ENCODE measurements at places on chromosomes 3 and 15.

- peak; percentile 94 for DNase-seq
Observed at GRCh38 chr3:187739561-187740332, 5.5 kb downstream of the BCL6 start.

DNA sequence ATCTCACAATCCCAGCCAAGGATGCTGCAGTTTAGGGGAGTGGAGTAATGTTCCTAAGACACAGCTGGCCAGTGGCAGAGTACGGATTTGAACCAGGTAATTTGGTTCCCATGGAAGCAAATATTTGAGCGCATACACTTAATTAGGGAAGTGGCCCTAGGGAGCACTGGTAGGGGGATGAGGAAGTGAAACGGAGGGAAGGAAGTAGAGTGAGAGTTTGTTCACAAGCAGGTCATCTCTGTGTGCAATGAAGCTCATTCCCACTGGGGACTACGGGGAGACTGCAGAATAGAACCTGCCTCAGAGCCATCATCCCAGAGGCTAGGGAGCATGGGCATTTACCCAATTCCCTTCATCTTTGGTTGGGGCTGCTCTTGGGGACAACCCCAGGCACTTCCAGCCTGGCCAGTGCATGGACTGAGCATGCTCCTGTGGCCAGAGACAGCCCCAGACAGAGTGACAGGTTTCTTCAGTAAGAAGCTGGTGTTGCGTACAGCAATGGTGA is 317.2 kb upstream of the PROK2 start:
- no peak for DNase-seq

- no peak for DNase-seq
Observed at GRCh38 chr3:17238023-17238422, 353.3 kb downstream of the PLCL2 start.

GRCh38 chr3:171881251-171881650 is 38.1 kb downstream of the TMEM212 start:
- no peak for DNase-seq

DNA sequence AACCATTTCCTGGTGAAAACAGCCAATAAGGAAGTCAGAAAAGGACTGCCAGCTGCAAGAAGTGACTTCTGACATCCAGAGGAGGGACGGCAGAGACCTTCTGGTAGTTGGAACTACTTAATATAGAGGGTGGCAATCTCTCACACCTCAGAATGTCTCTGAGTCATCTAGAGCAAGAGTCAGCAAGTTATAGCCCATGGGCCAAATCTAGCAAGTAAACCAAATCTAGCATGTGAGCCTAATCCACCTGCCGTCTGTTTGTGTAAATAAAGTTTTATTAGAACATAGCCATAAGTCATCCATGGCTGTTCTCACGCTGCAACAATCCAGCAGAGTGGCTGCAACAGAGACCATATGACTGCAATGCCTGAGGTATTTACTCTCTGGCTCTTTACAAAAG is 160.5 kb upstream of the NR2E3 start:
- DNase-seq, result no peak

GRCh38 chr3:136366289-136366688 is 116.1 kb downstream of the PCCB start:
- no peak for DNase-seq

DNA sequence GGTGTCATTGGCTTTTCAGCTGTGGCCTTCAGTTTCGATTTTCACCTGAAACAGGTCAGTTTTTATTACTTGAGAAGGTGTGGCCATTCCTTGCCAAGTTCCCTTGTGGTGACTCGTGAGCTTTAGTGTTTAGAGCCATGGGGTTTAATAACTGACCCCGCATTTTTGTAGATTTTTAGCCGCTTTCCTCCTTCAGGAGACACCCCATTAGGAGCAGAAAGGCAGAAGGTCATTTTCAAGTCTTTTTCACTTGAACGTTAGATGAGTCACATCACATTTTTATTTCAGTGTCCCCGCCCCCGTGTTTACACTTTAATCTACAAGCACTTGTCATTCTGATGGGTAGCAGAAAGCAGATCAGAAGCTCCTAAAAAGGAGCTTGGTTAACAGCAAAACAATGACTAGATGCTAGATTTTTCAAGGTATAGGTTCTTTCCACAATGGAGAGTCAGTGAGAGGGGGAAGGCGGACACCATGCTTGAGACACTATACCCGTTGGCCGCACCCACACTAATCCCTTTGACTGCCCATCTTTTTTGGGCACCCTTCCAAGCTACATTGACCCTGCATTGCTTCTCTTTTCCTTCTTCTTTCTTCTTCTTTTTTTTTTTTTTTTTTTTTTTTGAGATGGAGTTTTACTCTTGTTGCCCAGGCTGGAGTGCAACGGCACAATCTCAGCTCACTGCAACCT is 132.7 kb downstream of the GHSR start:
- DNase-seq, result no peak

GRCh38 chr15:55031727-55032126 is 165.0 kb downstream of the RSL24D1 start:
- peak; percentile 10 for DNase-seq

DNA sequence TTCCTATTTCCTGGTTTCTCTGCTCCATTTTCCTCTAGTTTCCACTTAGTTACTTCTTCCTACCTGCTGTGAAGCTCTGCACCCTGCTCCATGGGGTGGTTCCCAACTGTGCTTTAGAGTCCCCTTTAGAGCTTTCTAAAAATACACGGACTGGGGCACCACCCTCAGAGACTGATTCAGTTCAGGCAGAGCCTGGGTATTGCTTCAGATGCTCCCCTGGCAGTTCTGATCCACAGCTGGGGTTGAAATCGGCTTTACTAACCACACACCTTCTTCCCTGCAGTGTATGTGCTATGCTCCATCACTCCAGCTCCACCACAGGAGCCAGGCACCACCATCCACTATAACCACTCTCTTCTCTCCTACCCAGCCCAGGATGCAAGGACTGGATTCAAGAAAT is 12.6 kb downstream of the ANP32A start:
- DNase-seq, result no peak

- no peak for DNase-seq
Observed at GRCh38 chr3:124786511-124787241, 56.4 kb downstream of the UMPS start.

DNA sequence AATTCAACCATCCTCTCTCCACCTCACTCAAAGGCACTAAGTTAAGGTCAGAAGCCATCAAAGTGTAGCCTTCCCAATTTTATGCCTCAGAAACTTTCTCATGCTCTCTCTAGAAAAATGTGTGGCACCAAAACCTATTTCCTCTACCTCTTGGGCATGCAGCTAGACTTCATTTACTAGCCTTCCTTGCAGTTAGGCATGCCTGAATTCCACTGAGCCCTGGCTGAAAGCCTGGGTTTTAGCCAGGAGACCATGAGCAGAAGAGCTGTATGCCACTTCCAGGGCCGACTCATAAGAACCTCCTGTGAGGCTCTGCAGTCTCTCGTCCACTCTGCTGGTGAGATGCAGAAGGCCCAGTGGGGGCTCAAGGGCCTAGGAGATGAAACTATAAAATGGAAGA is 145.0 kb downstream of the MYLK start:
- DNase-seq, result no peak

DNA sequence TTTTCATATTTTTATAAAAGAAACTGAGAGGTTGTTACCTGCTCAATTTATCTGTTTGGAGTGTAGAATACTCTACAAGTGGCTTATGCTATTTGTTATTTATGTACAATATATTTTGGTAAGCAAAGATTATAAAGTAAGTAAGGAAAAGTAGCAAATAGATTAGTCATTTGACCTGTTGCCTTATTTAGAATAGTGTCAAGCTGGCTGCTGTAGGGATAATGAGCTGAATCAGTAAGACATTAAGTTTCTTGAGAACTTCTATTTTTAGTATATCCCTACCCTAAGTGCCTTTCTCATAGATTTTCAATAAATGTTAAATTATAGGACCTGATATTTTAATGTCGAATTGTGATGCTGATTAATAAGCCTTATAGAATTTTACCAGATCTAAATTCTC is 37.2 kb downstream of the ECT2 start:
- no peak for DNase-seq

- no peak for DNase-seq
Observed at GRCh38 chr3:55330756-55331155, 156.3 kb downstream of the WNT5A start.

GRCh38 chr3:151462278-151462780 is 1.5 kb upstream of the IGSF10 start:
- no peak for DNase-seq

GRCh38 chr3:128319107-128319506 is 147.6 kb downstream of the DNAJB8 start:
- no peak for DNase-seq

DNA sequence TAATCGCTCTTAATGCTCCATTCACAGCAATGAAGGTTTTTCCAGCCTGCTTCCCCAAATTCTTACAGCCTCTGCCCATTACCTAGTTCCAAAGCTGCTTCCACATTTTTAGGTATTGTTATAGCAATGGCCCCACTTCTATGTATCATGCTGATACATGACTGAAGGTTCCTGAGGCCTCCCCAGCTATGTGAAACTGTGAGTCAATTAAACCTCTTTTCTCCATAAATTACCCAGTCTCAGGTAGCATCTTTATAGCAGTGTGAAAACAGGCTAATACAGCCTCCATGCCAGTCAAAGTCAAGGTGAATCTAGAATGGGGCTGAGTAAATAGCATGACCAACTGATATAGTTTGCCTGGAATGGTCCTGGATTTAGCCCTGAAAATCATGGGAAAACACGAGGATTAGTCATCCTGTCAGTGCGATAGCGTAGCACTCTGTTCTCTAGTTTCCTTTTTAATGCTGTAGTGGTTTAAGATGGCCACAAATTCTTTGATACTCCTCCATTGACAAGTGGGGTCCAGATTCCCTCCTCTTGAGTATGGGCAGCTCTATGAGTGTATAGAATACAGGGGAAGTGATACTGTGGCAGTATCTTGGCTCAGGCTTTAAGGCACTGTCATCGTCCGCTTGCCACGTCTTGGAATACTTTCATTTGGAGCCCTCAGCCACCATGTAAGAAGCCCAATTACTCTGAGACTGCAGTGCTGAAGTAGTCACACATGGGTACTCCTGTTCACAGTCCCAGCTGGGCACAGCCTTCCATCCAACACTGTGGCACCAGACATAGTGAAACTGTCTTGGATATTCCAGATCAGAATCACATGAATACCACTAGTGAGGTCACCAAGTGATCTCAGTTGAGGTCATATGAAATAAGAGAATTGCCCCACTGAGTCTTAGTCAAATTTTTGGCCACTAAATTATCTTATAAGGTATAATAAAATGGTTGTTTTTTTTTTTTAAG is 94.0 kb upstream of the PLCL2 start:
- no peak for DNase-seq

- DNase-seq, result no peak
Observed at GRCh38 chr3:116946376-116946775, 236.8 kb downstream of the TUSC7 start.

DNA sequence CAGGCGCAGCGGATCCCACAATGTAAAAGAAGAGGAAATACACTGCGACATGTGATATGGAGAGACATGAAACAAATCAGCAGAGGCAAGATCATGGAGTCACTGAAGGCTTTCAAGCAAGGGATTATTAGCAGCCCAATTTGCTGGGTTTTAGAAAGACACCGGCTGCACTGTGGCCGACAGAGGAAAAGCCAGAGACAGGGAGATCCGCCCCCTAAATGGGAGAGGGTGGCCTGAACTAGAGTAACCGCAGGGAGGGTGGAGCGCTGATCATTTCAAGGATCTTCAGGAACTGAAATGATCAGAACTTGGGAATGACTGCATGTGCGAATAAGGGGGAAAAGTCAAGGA is 612 bp upstream of the C15orf40 start:
- DNase-seq, result no peak

DNA sequence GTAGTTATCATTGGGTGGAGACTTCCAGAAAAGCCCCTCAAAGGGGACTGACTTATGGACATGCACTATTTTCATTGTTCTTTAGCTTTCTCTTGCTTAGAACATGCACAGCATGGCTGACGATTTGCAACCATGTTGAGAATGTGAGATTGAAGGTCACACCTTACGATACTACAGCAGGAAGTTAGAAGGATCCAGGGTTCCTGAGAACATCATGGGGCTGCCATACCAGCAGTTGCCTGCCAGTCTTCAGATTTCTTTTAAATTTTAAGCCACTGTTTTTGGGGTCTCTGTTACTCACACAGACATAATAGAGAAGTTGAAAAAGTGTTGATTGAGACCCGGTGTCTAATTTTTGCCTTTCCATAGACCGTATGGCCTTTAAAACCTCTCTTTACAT is 396.5 kb downstream of the MECOM start:
- no peak for DNase-seq

GRCh38 chr3:113533534-113533892 is 1.2 kb downstream of the SIDT1 start:
- no peak for DNase-seq

- DNase-seq, result no peak
Observed at GRCh38 chr3:71218508-71218907, 365.0 kb downstream of the FOXP1 start.

GRCh38 chr3:148329481-148330235 is 368.0 kb upstream of the AGTR1 start:
- no peak for DNase-seq

- DNase-seq, result no peak
Observed at GRCh38 chr15:79007066-79007465, 62.2 kb upstream of the CTSH start.

DNA sequence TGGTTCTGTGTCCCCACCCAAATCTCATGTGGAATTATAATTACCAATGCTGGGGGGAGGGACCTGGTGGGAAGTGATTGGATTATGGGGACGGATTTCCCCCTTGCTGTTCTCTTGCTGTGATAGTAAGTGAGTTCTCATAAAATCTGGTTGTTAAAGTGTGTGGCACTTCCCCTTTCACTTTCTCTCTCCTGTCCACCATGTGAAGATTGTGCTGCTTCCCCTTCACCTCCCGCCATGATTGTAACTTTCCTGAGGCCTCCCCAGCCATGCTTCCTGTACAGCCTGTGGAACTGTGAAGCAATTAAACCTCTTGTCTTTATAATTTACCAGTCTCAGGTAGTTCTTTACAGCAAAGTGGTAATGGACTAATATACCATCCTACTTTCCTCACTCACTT is 289.6 kb downstream of the EFHB start:
- DNase-seq, result no peak

DNA sequence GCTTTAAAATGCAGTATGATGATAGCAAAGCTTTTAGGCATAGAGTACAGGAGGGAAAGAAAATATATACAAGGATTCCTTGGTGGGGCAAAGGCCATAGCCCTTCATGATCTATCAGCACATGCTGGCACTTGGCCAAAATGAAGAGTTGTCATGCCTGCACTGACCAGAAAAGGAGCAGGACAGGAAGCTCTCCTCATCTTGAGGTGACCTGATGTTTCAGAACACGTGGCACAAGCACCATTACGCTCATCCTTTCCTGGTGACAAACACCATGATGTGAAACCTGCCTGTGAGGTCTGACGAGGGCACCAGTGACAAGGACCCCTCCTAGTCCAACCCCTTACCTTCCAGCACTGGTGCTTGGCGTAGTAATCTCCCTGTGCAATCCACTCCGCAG is 77.9 kb upstream of the DCLK3 start:
- no peak for DNase-seq

- no peak for DNase-seq
Observed at GRCh38 chr15:27639595-27639994, 459.5 kb downstream of the OCA2 start.

GRCh38 chr3:127067116-127067910 is 84.4 kb downstream of the PLXNA1 start:
- no peak for DNase-seq
